Right atrium auricular region (tissue), 2 donors: ENCODE measurements at places on chromosomes 3 and 15.

DNA sequence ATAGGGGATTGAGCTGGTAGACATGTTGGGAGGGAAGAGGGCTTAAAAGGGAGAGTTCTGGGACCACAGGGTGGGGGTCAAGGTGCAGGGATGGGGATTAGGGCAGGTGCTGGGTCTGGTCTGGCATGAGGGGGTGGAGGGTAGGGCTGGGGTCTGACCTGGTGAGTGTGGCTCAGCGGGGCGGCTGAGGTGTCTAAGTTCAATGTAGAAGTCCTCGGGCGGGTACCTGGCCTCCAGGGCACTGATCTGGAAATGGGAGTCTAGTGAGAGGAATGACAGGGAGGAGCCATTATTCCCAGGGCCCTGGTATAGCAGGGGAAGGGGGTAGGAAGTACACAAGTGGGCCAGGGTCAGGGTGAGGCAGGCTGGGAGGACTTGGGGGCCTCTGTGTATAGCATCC, 39.6 kb downstream of the RAB11A start:
- DNase-seq = no peak

DNA sequence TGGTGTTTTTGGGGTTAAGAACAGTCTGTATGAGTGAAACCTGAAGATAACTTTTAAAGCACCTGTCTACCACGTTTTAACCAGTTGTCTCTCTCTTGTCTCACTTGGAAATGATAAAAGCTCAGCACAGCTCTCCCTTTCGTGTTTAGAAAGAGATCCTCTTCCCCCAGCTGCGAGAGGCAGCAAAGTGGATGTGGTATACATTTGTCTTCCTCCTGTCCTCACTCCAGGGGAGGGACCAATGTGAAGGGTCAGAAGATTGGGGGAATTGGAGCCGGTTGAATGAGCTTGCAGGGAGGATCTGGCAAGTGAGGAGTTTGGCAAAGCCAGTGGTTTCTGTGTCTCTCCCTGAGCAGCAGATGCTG, 14.6 kb downstream of the SMAD6 start:
- DNase-seq = no peak

- DNase-seq = peak; percentile 79
These were observed 7.6 kb downstream of the SELENOS start for GRCh38 chr15:101269479-101270223.

DNA sequence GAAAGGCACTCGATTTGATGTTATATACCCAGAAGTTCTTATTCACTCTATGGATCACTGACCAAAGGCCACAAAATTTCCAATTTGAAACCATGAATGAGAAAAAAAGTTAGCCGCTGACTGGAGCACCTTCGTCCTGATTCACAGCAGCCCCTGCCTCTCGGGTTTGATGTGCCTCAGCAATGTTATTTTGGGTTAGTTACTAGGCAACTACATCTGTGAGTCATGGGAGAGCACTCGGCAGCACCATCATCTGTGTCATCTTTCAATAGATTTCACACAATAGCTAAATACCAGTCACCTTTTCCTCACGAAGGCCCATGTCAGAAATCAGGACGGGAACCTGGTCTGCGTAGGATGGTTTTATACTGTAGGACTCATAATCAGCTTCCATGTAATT, 269.2 kb downstream of the ZBBX start:
- DNase-seq = no peak

DNA sequence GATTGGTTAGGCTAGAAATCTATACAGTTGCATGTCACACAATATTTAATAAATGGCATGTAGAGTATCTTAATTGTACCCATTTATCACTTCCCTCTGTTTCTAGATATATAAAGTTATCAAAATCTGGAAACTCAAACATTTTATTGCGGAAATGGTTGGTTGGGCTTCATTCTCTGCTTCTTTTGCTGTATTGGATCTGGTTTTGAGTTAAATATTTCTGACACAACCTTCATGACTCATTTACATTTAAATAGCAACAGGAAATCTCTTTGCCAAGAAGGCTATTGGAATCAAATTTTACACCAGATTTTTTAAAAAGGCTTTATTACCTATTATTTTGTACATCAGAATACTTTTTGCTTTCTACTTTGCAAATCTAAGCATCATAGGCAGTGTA, 153.8 kb downstream of the EBLN2 start:
- no peak for DNase-seq

DNA sequence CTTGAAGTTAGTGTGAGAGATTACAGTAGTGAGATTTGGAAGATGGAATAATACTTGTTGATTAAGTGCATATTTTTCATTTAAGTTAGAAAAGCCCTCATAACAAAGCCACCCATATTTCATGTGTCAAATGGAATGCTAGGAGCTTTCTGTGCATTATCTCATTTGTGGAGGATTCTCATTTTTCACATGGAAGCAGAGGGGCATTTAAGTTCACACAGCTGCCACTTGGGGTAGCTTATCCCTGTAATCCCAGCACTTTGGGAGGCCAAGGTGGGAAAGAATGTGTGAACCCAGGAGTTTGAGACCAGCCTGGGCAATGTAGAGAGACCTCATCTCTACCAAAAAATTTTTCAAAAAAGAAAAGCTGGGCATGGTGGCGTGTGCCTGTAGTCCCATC, 55.2 kb downstream of the RAB7A start:
- no peak for DNase-seq

DNA sequence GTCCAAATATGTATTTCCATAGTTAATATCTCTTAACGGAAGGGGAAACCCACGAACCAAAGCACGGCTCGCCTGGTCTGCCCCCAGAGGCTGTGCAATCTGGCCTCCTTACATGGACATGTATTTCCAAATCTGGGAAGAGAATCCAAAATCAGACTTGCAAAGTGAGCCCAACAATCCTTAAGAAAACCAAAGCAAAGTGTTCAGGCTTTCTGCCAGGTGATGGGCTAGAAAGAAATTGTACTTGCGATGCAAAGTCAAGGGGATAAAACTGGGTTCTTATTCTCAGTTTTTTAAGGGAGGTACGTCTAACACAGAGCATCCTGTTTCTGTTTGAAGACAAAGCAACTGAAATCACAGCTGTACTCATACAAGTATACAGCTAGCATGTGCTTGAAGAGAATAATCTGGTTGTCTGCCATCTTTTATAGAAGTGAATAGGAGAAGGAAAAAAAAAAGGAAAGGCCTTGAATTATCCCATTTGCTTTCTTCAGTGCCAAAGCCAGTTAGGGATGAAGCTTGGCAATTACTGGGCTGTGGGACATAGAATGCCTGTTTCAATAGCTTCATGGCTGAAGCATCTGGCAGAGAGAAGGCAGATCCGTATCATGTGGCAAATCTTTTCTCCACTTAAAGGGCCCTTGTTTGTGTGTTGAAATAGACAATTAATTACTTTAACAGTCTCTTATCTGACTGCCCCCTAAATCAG, 48.4 kb downstream of the LRIG1 start:
- DNase-seq = no peak

DNA sequence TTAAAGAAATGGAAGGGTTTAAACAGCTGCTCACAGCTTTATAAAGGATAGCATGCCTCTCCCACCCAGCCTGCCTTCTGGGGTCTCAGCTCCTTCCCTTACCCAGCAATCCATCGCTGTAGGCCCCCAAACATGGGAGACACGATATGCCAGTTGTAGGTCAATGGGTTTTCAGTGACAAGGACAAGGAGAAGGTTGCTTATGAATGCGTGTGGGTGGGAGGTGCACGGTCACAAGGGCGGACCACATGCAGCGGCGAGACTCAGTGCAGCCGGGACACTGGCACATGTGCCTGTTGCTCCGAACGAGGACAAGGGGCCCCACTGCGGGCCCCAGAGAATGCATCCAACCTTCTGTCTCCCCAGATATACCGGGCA, 67.0 kb downstream of the MGLL start:
- DNase-seq = no peak

DNA sequence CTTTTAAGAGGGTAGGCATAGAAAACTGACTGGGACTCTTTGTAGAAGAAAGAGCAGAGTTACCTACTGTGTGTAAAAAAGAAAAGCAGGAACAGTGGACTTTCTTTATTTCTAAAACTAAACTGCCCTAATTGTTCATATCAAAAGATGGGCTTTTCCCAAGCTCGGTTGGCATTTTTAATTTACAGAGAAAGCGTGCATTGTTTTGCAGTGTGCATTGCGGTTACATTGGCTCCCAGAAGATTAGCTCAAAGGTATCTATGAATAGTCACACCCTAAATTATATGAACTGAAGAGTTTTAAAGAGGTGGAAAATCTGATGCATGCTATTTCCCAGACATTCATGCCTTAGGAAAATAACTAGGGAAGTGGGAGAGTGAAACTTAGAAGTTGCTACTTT, 36.5 kb downstream of the MITF start:
- no peak for DNase-seq

- DNase-seq = no peak
These were observed 31.3 kb downstream of the LDHAL6B start for GRCh38 chr15:59237924-59238331.

- no peak for DNase-seq
These were observed 1072.0 kb downstream of the NSUN3 start for GRCh38 chr3:95134693-95135413.

GRCh38 chr3:98982351-98982750, 80.9 kb upstream of the DCBLD2 start:
- DNase-seq = no peak

GRCh38 chr3:47580481-47580880, 1.8 kb upstream of the CSPG5 start:
- no peak for DNase-seq

GRCh38 chr15:50055332-50055731, 63.7 kb downstream of the ATP8B4 start:
- no peak for DNase-seq

DNA sequence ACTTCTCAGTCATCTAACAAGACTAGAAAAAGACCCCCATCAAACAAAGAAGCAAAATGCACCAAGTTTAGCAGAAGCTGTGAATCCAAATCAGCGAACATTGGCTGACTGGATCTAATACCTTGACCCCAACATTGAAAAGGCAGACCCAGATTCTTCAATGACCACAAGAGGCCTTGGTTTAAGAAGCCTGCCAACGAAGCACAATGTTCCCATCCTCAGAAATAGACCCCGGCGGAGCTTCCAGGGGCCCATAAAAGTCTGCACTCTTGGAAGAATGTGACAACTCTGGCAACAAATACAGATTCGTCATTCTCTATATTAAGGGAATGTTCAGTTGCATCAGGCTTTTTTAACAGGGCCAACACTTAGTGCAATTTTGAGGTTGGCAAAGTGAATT, 112.8 kb upstream of the BCL6 start:
- no peak for DNase-seq

DNA sequence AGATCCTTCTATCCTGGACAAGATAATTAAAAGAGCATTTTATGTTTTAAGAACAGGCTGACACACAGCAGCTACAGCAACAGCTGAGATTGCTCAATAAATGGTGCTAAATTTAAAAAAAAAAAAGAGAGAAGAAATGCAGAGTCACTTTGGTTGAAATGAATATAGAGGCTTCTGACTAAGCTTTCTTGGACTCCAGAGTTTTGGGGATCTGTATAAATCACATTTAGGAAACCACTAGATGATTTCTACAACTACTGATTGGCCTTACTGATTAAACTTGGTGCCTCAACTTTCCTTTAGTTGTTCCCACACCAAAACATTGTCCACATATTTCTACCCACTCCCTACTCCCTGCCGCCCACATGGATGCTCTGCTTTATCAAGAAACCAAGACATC, 132.9 kb upstream of the ZBTB20 start:
- no peak for DNase-seq

DNA sequence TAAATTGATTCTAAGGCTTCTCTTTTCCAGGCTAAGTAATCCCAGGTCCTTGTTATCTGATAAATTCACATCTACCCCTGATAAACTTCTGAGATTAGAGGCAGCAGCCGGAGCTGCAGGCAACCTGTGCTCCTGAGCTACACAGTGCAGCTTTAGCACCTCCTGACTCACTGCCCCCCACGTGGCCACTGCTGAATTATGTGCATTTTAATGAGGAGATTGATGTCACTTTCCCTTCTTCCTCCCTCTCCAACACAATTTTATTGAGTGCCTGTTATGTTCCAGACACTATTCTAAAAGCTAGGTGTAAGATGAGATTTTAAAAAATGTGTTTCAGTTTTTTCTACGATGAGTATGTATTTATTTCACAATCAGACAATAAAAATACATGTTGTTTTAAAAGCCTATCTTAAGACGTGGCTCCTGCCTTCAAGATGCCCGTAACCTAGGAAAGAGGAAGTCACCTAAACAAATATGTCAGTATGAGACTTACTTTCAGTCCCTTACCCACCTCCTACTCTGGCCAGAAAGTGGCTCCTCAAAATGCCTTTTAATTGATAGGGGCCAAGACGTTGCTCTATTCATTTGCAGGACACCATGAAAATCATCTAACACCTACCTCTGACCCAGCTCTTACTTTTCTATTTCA, 161.5 kb upstream of the PFN2 start:
- DNase-seq = no peak

DNA sequence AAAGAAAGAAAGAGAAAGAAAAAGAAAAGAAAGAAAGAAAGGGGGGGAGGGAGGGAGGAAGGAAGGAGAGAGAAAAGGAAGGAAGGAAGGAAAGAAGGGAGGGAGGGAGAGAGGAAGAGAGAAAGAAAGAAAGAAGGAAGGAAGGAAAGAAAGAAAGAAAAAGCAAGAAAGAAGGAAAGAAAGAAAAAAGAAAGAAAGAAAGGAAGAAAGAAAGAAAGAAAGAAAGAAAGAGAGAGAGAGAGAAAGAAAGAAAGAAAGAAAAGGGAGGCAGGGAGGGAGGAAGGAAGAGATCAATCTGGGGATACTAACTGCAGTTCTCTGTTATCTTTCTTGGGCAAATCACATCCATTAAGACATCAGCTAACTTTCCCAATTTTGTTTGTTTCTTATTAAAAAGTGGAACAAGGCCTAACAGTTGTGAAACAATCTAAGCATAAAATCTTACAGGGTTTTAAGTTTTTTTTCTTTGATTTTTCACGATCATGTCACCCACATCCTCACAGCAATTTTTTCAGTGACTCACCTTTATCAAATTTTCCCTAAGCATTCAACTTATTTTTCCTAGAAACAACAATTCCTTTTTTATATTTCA, 36.8 kb downstream of the TBC1D2B start:
- no peak for DNase-seq

GRCh38 chr3:32147933-32148332, 41.5 kb downstream of the GPD1L start:
- DNase-seq = no peak

DNA sequence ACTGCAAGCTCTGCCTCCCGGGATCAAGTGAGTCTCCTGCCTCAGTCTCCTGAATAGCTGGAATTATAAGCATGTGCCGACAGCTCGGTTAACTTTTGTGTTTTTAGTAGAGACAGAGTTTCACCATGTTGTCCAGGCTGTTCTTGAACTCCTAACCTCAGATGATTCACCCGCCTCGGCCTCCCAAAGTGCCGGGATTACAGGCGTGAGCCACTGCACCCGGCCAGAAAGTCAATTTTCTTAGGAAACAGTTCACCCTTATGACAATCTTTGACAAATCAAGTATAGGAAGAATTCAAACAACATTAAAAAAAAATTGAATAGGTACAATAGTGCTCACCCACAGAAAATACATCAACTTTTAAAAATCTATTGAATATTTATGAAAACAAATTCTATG, 23.6 kb upstream of the DUT start:
- no peak for DNase-seq

- DNase-seq = no peak
These were observed 36.9 kb downstream of the PCOLCE2 start for GRCh38 chr3:142852009-142852408.

GRCh38 chr15:62469478-62469873, 304.4 kb upstream of the C2CD4B start:
- no peak for DNase-seq

- peak; percentile 74 for DNase-seq
These were observed 38.0 kb upstream of the CMTM8 start for GRCh38 chr3:32200490-32200889.
